ENCODE measurements at places on chromosomes 3 and 15.

DNA sequence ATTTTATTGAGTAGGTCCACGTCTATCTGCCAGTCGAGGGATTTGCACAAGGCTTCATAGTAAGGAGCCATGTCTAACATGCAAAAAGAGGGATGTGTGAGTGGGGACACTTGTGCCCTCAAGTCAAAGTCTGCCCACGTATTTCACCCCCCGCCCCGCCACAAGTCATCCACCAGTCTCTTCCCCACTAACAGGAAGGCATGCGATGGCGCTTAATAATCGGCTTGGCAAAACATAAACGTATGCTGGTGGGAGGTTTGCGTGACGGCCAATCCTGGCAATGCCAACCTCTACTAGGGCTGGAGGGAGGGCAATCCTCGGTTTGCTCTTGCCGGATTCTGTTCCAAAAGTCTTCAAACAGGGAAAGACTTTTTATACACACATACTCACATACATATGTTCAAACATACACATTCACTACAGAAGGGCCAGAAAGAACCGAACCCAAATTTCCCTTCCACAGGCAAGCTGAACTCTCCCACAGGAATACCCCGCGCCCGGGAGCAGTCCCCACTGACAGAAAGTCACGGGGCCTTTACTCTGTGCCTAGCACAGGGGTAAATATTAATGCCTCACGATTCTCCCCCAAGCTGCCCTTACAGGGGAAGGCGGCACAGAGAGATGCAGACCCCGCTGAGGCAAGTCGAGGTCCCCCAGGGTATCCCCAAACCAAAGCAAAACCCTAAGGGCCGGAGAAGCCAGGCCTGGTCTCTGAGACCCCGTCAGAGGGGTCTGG, 675 bp downstream of the PSMD6 start:
- no peak for DNase-seq

DNA sequence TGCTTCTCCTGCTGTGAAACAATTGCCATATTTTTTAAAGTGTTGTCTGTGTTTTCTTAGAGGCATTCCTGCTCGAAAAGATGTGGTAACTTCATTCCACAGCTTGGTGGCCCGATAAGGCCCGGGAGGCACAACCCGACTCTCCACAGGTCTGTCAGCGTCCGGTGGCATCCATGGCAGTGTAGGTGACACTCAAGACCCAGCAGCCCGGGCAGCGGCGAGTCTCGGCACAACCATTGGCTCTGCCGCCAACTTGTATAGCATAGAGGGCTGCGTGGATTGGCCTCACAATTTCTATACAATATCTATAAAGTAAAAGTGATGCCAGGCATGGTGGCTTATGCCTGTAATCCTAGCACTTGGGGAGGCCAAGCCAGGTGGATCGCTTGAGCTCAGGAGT, 262.3 kb upstream of the CHRNA7 start:
- DNase-seq: no peak

DNA sequence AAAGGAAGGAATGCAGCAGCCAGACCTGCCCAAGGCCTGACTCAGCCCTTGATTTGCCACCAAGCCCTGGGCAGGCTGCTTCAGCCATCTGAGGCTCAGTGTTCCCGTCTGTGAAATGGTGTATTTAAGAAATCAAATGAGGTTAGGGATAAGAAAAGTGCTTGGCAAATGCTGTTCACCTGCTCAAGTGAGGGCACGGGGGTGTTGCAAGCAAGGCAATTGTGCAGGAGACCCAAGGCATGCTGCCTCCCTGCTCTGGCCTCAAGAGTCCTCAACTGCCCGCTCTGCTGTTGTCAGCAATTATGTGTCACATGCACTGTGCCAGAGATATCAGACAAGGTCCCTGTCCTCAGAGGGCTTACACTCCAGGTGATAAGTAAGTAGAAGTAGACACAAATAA, 101.8 kb downstream of the TPRA1 start:
- DNase-seq: no peak

DNA sequence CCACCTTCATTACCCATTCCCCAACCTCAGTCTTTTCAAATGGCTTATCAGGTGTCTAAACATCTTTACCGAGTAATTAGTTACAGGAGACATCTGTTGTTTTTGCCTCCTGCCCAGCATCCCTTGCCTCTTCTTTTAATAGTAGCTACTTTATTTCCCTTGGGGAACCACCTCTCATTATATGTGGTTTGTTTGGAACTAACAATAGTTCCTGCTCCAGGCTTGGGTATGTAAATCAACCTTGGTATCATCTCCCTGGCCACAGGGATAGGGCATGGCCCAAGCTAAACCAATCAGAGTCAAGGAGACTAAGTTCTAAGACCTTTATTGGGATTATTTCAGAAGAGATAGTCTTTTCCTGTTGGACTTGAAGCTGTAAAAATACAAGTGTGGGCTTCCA, 76.6 kb downstream of the ETV5 start:
- DNase-seq: no peak

DNA sequence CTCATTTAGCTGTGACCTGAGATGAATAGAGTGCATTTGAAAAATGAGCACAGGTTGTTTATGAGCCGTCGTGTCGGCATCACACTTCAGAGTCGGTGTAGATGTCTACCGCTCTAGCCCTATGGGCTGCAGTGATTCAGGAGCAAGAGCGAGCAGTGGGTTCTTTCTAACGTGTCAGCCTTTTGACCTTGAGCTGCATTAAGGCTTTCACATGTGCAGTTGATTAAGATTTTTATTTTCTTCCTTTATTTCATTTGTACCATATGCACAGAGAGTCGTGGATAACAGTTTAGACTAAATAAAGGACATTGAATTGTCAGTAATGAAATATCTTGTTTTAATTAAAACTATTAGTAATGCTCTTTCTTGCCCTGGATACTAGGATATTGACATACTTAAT, 368.2 kb downstream of the PTPRG start:
- DNase-seq: no peak

- no peak for DNase-seq
These were observed 8.3 kb downstream of the TRA2B start for GRCh38 chr3:185929192-185930151.

All from activated T-helper 1 cell treated with anti-CD3 and anti-CD28 coated beads, Interleukin-2, amount 50 U/mL, for 16 hours (primary cell).